ENCODE measurements at places on chromosomes 2 and 18.

- DNase-seq, result no peak
Measured at GRCh38 chr2:239500574-239501550, 100.0 kb upstream of the HDAC4 start.

GRCh38 chr18:10074110-10074509, 160.3 kb downstream of the VAPA start:
- DNase-seq, result no peak

DNA sequence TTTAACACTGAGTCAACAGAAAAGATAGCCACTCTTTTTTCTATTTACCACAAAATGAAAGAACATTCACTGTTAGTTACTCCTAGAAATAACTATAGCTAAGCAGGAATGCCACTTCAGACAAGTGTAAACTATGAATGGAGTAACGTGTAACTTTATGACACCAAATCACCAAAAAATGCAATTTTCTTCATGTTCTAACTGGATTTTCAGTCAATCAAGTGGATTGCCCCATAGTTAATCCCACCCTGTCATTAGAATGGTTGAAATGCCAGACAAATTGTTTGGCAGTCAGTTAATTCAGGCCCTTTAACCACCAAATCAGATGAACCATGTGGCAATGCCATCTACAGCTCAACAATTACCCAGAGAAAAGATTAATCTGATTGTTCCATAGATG, 9.9 kb downstream of the EPHA4 start:
- no peak for DNase-seq

DNA sequence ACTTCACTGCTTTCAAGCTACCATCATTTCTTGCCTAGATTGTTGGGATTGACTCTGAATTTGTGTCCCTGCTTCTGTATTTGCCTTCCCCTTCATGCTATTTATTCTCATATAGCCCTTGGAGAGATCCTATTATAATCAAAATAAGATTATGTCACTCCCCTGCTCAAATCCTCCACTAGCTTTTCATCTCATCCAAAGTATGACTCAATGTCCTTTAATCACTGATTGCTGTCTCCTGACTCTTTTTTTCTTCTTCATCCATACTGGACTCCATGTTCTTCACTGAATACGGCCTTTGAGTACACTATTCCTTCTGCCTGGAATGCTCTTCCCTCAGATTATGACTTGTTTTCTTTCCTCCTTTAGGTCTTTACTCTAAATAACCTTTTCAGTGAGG, 5.0 kb downstream of the RBKS start:
- DNase-seq, result no peak

DNA sequence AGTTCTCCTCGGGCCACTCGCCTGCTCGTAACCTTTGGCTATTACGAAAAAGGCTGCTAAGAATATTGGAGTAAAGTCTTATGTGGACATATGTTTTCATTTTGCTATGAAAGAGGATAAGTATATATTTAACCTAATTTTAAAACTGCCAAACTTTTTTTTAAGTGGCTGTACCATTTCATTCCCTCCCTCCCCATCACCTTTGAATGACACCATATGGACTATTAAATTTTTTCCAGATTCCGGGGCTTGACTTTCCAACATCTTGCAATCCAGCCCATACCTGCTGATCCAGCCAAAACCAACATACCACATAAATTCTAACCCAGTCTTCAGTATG, 31.5 kb downstream of the REEP1 start:
- no peak for DNase-seq

- DNase-seq, result no peak
Measured at GRCh38 chr2:172207911-172208310, 105.2 kb upstream of the DLX2 start.

GRCh38 chr2:67243919-67244318, 153.2 kb upstream of the ETAA1 start:
- no peak for DNase-seq

- DNase-seq, result no peak
Measured at GRCh38 chr18:55233857-55234256, 274.6 kb upstream of the CCDC68 start.

GRCh38 chr2:99338029-99338585, 918 bp downstream of the EIF5B start:
- no peak for DNase-seq

- DNase-seq, result no peak
Measured at GRCh38 chr2:213010106-213010779, 141.2 kb downstream of the IKZF2 start.

DNA sequence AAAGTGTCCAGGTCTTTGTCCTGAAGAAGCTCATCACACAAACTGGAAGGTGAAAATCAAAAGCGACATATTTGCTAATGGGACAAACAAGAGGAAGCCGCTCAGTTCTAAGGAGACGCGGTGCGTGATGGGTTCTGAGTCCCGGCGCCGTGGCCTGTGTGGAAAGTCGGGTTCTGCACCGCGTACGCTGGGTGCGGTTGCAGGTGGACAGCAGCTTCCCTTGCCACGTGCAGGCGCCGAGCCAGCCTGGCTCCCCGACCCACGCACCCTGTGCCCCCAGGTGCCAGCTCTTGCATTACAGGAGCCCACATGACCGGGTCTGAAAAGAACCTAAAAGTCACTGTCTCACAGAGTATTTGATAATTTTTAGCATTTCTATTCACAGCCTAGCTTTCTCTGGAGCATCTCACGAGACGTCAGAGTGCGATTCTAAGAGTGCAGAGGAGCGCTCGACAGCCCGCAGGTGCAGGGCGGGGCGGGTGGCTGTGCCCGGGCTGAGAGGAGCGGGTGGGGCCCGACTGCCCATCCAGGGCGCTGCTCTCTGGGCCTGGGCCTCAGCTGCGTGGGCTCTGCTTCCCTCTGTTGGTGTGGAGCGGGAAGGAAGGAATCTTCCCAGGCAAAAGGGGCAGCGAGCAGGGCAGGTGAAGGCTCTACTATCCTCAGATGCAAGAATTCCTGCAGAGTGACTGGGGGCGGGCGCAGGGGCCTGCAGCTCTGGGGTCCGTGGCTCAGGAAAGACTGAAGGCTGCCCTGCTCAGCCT, 39.4 kb downstream of the MYT1L start:
- DNase-seq, result no peak

DNA sequence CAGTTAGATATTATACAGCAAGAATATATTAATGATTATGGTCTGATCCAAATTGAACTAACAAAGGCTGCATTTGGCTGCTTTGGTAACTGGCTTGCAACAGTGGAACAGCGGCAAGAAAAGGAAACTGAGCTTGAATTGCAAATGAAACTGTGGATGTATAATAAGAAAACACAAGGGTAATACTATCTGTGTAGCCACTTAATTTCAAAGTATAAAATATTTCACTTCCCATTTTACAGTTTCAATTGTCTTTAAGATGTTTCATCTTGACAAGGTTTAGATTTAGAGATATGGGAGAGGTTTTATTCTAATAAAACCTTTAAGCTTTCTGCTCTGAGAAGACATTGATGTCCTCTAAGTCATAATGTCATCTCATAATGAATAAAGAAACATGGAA, 23.8 kb downstream of the WDR75 start:
- no peak for DNase-seq

GRCh38 chr2:101463421-101463820, 11.5 kb downstream of the RFX8 start:
- no peak for DNase-seq

DNA sequence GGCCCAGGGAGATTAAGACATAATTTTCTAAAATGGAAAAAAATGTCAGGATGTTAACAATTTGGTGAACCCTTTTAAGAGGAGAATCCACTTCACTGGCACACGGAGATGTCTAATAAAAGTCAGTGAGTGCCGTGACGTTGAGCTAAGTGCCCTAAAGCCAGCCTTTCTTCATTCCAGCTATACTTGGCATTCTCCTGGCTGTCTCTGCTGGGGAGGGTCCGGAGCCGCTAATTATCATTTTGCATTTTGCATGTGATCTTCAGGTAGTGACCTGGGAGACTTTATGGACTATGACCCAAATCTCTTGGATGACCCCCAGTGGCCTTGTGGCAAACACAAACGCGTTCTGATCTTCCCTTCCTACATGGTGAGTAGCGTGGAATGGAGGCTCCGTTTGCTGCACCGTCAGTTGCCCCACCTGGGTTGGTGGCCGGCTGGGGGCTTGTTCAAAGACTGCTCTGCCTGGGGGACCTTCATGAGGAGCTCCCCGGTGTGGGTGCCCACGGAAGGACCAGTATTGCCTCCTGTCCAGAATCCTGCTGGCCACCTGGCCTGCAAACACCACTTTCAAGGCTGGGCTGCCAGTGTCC, 101.7 kb downstream of the CABLES1 start:
- no peak for DNase-seq

DNA sequence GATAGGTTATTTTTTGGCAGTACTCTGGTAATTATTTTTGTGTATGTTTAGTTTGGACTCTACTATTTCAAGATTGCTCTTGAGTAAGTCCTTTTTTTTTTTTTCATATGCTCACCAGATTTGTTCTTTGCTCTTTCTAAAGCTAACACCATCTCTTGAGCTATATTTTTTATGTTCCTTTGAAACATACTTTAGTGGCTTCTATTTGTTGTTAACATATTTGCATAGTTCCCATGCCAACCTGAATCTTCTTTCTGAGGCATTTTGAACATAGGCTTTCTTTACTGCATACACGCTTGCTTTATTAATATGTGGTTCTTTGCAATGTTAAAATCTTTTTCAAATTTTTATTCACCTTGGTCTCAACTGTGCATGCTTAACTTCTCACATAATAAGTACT, 1644.9 kb downstream of the SUCLG1 start:
- DNase-seq, result no peak

DNA sequence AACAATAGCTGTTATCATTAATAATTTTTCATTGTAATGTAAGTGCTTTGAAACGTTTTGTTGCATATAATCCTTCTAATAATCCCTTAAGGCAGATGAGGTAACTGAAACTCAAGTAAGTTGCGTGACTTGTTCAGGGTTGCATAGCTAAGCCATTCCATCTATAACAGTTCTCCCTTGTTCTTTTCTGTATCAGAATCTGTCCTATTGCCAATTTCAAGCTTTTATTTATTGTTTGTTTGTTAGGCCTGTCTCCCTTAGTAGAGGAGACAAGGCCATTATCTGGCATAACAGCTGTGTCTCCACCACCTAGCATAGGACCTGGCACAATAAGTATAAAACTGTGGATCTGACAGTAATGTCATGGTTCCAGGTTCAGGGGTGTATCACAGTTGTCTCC, 19.4 kb downstream of the BABAM2 start:
- DNase-seq, result no peak

- no peak for DNase-seq
Measured at GRCh38 chr2:216773072-216773471, 77.7 kb upstream of the IGFBP5 start.

DNA sequence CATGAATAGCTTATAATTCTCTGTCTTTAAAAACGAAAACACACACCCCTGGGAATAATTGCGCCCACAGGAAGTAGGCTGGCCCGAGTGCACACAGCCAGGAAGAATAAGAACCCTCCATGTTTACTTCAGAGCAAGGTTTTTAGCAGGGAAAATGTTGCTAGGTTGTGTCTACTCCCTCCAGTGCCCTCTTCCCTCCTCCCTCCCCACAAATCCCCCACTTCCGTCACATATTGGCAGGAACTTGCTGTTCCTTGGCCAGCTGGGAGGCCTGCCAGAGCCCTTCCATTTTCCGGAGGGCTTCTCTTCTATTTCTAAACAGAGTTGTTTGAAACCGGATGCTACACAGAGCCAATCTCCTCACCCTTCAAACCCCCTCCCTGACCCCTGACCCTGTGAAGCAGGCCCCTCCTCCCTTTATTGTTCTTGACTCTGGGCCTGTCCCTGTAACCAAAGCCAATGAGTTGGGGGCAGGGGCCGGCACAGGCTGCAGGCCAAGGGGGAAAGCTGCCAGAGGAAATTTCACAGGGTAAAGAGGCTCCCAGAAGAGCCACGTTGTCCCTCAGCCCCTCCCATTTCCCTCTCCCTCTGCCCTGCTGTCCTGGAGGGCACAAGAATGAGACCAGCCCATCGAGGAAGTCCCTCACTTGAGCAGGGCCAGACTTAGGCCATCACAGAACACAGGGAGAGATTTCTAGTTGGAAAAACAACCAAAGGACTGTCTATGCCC, 49.8 kb upstream of the LGALSL start:
- peak; percentile 15 for DNase-seq

- no peak for DNase-seq
Measured at GRCh38 chr2:109059474-109060165, 69.4 kb upstream of the SH3RF3 start.

DNA sequence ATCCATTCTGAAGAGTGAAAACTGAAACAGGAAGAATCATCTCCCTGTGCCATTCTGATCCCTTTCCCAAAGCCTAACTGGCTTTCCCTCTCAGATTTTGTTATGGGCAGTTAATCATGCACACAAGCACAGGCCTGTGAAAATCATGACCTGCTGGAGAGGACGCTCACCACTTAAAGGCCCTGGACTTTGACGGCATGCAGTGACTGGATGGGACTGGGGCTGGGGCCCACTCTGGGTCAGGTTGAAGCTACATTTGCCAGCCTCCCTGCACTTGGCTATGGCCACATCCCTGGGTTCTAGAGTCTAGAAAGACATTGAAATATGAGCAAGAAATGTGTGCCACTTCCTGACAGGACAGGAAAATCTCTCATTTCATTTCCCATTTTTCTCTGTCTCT, 12.9 kb downstream of the PDE11A start:
- DNase-seq, result no peak

GRCh38 chr2:156663757-156664409, 227.7 kb downstream of the GPD2 start:
- no peak for DNase-seq

- DNase-seq, result no peak
Measured at GRCh38 chr2:231621051-231621879, 28.6 kb downstream of the TEX44 start.

DNA sequence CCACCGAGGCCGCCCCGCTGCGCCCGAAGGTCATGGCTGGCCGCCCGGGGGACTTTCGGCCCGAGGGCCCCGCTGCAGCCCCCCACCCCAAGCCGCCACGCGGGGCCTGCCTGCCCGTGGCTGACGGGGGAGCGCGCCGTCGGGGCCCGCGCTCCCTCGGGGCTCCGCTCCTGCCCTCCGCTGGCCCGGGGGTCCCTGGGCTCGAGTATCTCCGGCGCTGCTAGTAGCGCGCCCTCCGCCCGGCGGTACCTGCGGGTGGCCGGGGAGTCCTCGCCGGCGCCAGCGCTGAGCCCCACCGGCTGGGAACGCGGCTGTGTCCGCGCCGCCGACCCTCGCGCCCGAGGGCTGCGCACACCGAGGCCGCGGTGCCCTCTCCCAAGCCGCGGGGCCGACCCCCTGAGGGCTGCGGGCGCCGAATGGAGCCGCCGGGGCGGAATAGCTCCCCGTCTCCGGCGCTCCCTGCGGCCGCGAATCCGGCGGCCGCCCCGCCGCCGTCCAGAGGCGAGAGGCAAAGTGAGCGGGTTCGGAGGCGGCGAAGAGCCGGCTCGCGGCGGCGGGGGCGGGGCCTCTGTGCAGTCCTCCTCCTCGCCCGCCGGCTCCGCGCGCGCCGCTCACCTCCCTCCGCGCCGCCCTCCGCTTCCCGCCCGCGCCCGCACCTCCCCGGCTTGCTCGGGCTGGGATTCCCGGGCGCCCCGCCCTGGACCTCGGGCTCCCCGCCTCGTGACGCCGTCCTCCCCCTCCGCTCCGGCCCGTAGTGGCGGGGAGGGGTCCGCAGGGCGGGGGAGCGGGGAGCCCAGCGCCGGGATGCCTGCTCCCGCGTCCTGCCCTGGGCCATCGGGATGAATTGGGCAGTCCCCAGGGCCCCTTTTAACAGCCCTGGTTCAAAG, at the start of gene KCNG3:
KCNG3 (minus strand) TSS at position 515 of the 887 bp plus-strand sequence; CDS start at position 34, 481 bp downstream.
- no peak for DNase-seq

- no peak for DNase-seq
Measured at GRCh38 chr2:235396071-235396846, 97.6 kb upstream of the AGAP1 start.

- DNase-seq, result no peak
Measured at GRCh38 chr18:76839086-76839794, 16.9 kb downstream of the ZNF236 start.
